ENCODE measurements at places on chromosomes 4 and X. TPM values are rescaled to one million over a fixed set of nuclear protein-coding genes. Genes with fewer than 3 reads are reported as not detected.

The TLR2 gene
- 4.7 TPM for total RNA-seq

The TMEM31 gene
- total RNA-seq = not detected

The AMMECR1 gene
- 10.0 TPM for total RNA-seq

The GATA1 gene
- total RNA-seq = not detected

- no peak for DNase-seq
- H3K27ac ChIP-seq = no peak overlapping the region
- H3K4me1 ChIP-seq = no peaks in the 10 kb centered on the region
- no peaks in the 10 kb centered on the region for H3K27me3 ChIP-seq
Observed at GRCh38 chr4:83340692-83341343, 6.2 kb upstream of the HPSE start.

GRCh38 chr4:178202422-178202821, 760.2 kb upstream of the AGA start:
- no peaks in the 10 kb centered on the region for H3K4me1 ChIP-seq
- H3K27ac ChIP-seq = no peak overlapping the region
- H3K4me3 ChIP-seq = no peak overlapping the region

- no peaks in the 10 kb centered on the region for H3K27me3 ChIP-seq
- no peak overlapping the region for H3K27ac ChIP-seq
- DNase-seq = no peak
- no peaks in the 10 kb centered on the region for H3K36me3 ChIP-seq
Observed at GRCh38 chr4:24763631-24764297, 31.6 kb upstream of the SOD3 start.

GRCh38 chrX:8960957-8961468, 72.9 kb downstream of the FAM9B start:
- H3K27me3 ChIP-seq = no peaks in the 10 kb centered on the region
- H3K4me1 ChIP-seq = no peaks in the 10 kb centered on the region
- H3K36me3 ChIP-seq = no peaks in the 10 kb centered on the region
- DNase-seq = no peak
- H3K4me3 ChIP-seq = no peak overlapping the region

DNA sequence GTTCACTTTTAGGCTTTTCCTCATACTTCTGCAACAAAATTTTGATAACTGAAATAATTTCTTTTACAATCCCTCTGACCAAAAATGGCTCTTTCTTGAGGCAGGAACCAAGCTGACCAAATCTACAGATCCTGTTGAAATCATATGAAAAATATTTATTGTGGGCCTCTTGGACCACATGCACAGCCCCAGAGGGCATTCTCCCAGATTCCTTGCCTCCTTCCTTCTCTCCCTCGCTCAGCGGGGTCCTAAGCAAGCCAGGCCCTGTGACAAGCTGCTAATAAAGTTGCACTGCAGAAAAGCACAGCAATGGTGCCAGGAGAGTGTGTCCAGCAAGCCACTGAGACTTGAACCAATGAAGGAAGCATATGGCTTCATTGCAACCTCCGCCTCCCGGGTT, 40.7 kb downstream of the PRDM5 start:
- no peaks in the 10 kb centered on the region for H3K27me3 ChIP-seq
- no peaks in the 10 kb centered on the region for H3K36me3 ChIP-seq
- no peaks in the 10 kb centered on the region for H3K4me1 ChIP-seq
- DNase-seq = no peak

GRCh38 chr4:120874792-120875774, 47.4 kb downstream of the PRDM5 start:
- H3K36me3 ChIP-seq = no peaks in the 10 kb centered on the region
- no peaks in the 10 kb centered on the region for H3K4me1 ChIP-seq
- H3K27me3 ChIP-seq = no peaks in the 10 kb centered on the region
- H3K4me3 ChIP-seq = no peak overlapping the region
- no peak for DNase-seq

- no peaks in the 10 kb centered on the region for H3K27me3 ChIP-seq
- H3K4me3 ChIP-seq = no peak overlapping the region
- H3K36me3 ChIP-seq = no peaks in the 10 kb centered on the region
- no peak for DNase-seq
- H3K4me1 ChIP-seq = no peaks in the 10 kb centered on the region
- H3K27ac ChIP-seq = no peak overlapping the region
Observed at GRCh38 chrX:40749681-40750494, 14.5 kb upstream of the MED14 start.

GRCh38 chr4:144714166-144714565, 68.2 kb downstream of the HHIP start:
- H3K36me3 ChIP-seq = no peaks in the 10 kb centered on the region
- no peaks in the 10 kb centered on the region for H3K4me1 ChIP-seq
- H3K27me3 ChIP-seq = no peaks in the 10 kb centered on the region
- DNase-seq = no peak
- no peak overlapping the region for H3K4me3 ChIP-seq

All from Peyer's patch (tissue), 4 donors.